GM19239 (cell line): ENCODE measurements at places on chromosomes 11 and 22.

- no peak for DNase-seq
Measured at GRCh38 chr11:121391914-121392313, 60.2 kb upstream of the SORL1 start.

DNA sequence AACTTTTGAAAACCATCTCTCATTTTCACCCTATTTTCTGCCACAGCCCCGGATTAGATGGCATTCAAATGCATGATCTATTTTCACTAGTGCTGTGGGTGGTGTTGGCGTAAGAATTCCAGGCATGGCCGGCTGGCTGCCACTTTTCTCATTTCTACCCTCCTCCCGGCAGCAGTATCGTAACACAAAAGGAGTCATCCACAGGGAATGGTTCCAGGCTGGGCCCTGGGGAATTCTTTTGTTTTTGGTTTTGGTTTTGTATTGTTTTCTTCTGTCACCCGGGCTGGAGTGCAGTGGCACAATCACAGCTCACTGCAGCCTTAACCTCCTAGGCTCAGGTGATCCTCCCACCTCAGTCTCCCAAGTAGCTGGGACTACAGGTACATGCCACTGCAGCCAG, 13.8 kb downstream of the JAML start:
- DNase-seq: no peak

GRCh38 chr11:62077132-62077531, 46.7 kb upstream of the INCENP start:
- DNase-seq: no peak

DNA sequence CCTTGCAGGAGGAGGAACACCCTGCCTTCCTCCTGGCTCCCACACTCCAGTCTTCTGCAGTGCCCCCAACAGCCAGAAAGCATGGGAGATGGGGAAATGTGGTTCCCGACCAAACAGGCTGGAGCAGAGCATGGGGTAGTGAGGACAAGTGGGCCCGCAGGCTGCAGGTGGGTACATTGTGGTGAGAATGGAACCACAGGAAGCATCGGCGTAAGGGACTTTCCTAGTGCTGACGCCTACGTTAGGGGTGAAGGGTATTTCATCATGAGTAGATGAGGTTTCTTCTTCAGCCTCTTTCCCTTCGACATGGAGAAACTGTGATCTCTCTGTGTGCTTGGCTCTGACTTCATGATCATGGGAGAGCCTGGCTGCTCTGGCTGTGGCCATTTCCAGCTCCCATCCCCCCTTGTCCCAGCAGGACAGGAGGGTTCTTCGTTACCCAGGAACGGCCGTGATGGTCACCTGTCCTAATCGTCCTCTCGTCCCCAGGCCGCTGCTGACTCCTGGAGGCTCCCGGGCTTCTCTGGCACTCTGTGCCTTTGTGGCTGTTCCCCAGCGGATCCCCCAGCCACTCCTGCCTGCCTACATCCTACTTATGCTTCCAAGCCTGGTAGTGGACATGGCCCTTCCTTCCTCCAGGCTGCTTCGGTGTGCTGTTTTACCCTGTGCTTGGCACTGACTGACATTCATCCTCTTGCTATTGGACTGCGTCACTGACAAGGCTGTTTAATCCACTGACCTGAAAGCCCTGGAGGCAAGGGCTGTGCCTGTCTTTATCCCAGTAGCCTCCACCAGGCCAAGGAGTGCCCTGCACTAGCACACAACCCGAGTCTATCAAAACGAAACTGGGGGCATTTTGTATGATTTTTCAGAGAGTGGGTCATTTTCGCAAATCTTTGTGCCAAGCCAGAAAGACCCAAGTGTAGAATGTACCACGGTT, 65.2 kb upstream of the CECR2 start:
- no peak for DNase-seq

- no peak for DNase-seq
Measured at GRCh38 chr11:125952559-125952958, 6.7 kb downstream of the VSIG10L2 start.

DNA sequence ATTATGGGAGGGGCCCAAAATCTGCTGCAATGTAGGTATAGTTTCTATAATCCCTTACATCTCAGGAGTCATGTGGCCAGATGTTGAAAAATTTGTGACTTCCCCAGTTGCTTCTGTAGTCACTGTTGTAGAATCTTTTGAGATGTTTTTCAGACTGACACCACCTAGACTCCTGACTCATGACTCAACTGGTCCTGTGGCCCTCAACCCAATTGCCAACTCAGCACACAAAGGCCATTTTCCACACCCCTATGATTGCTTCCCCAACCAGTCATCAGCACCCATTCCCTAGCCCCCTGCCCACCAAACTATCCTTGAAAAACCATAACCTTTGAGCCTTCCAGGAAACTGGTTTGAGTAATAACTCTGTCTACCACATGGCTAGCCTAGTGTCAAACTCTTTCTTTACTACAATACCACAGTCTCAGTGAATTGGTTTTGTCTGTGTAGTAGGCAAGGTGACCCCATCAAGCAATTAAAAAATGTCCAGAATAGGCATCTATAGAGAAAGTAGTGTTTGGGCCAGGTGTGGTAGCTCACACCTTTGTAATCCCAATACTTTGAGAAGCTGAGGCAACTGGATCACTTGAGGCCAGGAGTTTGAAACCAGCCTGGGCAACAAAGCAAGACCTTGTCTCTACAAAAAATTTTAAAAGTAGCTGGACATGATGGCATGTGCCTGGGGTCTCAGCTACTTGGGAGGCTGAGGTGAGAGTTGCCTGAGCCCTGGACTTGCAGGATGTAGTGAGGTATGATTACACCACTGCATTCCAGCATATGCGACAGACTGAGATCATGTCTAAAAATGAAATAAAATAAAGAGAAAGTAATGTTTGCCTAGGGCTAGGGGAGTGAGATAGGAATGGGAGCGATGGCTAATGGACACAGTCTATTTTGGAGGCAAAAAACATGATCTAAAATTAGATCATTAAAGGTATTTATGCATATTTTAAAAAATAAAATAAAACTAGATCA, 24.1 kb upstream of the FEZ1 start:
- no peak for DNase-seq

DNA sequence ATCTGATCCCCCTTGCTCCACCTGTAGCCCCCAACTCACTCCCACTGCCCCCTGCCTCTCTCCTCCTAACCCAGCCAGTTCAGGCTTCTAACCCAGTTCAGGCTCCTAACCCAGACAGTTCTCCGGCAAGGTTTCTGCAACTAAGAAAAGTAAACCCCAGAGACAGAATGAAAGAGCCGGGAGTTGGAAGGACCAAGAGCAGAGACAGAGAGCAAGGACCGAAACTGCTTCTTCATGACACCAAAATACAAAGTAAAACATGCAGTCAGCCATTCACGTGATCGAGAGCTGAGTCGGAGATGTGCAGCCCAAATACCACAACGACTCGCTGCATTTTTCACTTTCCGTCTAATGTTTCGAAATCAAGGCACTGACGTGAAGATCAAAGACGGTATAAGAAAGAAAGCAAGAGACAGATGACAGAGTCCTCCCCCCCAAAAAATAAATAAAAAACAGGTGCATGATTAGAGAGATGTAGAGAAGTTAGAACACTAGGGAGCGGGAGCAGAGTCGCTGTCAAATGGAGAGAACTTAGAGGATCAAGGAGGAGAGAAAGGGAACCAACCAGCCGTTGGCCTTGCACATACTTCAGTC, 884 bp downstream of the IL10RA start:
- DNase-seq: peak; percentile 64

GRCh38 chr11:105211806-105212554, 72.4 kb upstream of the CARD18 start:
- DNase-seq: no peak

GRCh38 chr11:43505171-43505570, 146.5 kb downstream of the TTC17 start:
- DNase-seq: no peak

GRCh38 chr11:123494195-123495050, 64.4 kb downstream of the GRAMD1B start:
- DNase-seq: no peak

GRCh38 chr11:64107303-64107702, 58.6 kb downstream of the MACROD1 start:
- no peak for DNase-seq

GRCh38 chr11:96232132-96232531, 110.9 kb downstream of the MAML2 start:
- DNase-seq: no peak

DNA sequence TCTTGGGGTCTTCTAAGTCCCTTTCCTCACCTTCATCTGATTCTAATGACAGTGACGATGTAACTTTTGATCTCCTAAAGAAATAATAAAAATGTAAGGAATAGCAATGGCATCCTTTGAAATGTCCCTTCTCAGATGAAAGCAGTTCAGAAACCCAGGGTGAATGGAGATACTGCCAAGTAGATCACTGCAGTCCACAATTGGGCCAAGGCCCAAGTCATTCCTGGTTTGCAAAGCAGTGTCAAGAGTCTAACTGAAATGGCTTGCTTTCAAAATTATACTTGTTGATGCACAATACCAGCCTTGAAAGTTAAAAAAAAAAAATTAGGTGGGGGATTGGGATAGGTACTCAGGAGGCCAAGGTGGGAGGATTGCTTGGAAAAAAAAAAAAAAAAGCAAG, 20.4 kb downstream of the ASCC2 start:
- DNase-seq: no peak

- no peak for DNase-seq
Measured at GRCh38 chr11:44651535-44652155, 75.1 kb upstream of the TSPAN18 start.

GRCh38 chr11:46658259-46658658, 40.9 kb downstream of the ATG13 start:
- DNase-seq: no peak

DNA sequence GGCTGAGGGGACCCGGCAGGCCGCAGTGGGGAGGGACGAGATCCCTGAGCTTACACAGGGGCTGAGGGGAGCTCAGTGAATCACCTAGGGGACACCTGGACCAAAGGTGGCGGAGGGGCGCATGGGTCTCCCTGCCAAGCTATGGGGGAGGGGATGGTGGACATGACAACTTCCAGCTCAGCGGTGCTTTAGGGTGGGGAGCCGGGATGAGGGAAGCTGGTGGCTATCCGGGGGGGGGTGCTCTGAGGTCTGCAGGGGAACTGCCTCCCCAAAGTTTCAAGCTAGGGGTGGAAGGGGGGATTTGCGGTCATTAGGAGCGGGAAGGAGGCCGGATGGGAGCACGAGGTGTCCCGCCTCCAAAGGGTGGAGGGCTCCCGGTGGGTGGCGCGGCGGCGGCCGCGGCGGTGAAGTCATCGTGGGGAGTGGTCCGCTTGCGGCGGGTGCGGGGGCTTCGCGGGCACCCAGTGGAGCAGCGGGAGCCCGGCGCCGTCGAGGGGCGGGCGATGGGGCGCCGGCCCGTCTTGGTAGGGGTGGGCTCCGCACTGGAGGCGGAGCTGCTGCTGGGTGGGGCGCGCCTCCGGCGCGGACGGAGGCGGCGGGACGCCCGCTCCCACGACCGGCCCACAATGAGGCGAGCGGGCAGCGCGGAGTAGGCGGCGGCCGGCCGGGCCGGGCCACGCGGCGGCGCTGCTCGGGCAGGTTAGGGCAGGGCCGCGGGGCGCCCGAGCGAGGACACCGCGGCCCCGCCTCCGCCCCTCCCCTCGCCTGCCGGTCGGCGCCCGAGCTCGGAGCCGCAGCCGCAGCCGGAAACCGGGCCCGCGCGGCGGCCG, at the start of gene MICALL1:
Gene MICALL1, plus strand, starts transcription at position 764 of the 830 bp plus-strand sequence. CDS start 126 bp downstream, outside the sequence.
- peak; percentile 97 for DNase-seq

GRCh38 chr22:49036513-49036912, 791.2 kb downstream of the BRD1 start:
- DNase-seq: no peak

- no peak for DNase-seq
Measured at GRCh38 chr11:37422511-37422910, 824.5 kb upstream of the RAG2 start.

GRCh38 chr22:26234296-26234695, 65.0 kb downstream of the SEZ6L start:
- no peak for DNase-seq

GRCh38 chr11:63516109-63516508, 10.2 kb downstream of the LGALS12 start:
- no peak for DNase-seq

- DNase-seq: peak; percentile 71
Measured at GRCh38 chr11:64745189-64745520, 1.2 kb upstream of the RASGRP2 start.

GRCh38 chr11:14619603-14620531, 23.7 kb upstream of the PDE3B start:
- DNase-seq: no peak

DNA sequence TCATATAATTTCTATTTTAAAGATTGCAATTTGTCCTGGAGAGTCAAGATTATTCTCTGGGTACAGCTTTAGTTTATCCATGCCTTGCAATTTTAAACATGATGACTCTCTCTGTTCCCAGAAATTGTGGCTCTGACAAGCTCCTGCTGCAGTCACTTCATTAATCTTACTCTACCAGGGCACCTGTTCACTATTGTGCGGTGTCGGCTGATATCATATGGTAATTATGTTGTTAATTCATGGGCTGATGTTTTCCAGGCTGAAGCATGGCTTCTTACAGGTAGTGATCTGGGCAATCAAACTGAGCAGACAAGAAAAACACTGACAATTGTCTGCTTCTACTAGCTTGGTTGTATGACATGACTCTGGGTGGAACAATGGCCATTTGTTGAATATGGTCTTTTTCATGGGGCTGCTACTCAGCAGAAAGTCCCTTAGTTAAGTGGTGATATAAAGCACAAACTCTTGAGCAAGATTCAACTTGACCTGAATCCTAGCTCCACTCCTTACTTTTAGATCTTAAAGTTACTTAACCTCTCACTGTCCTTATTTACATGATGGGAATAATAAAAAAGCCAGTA, 230.7 kb downstream of the FAT3 start:
- no peak for DNase-seq

DNA sequence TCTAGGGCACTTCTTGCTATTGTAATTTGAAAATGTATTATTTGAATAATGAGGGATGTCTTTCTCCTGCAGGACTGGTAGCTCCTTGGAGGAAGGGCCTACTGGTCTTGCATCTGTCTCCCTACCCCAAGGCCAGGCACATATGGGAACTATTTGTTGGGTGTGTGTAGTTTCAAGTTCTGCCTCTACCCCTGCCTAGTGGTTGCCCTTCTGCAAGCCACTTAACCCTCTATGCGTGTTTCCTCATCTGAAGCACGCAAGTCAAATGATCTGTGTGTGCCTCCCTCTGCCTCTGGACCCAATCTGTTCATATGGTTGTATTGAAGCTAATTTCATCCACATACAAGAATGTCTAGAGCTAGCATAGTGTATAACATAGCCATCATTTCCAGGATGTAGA, 67.0 kb downstream of the WNT11 start:
- DNase-seq: no peak

DNA sequence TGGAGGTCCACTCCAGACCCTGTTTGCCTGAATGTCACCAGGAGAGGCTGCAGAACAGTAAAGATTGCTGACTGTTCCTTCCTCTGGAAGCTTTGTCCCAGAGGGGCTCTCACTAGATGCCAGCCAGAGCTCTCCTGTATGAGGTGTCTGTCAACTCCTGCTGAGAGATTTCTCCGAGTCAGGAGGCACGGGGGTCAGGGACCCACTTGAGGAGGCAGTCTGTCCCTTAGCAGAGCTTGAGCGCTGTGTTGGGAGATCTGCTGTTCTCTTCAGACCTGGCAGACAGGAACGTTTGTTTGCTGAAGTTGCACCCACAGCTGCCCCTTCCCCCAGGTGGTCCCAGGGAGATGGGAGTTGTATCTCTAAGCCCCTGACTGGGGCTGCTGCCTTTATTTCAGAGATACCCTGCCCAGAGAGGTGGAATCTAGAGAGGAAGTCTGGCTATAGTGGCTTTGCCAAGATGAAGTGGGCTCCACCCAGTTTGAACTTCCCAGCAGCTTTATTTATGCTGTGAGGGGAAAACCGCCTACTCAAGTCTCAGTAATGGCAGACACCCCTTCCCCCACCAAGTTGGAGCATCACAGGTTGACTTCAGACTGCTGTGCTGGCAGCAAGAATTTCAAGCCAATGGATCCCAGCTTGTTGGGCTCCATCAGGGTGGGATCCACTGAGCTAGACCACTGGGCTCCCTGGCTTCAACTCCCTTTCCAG, 99.4 kb downstream of the PDE3B start:
- no peak for DNase-seq
